ENCODE measurements at places on chromosomes 2 and 18. TPM values are rescaled to one million over a fixed set of nuclear protein-coding genes. Genes with fewer than 3 reads are reported as not detected.

- DNase-seq, result no peak
Measured at GRCh38 chr18:27366665-27367064, 181.6 kb upstream of the CHST9 start.

GRCh38 chr2:69742322-69742952 is 503 bp downstream of the ANXA4 start:
- DNase-seq, result peak; percentile 50

DNA sequence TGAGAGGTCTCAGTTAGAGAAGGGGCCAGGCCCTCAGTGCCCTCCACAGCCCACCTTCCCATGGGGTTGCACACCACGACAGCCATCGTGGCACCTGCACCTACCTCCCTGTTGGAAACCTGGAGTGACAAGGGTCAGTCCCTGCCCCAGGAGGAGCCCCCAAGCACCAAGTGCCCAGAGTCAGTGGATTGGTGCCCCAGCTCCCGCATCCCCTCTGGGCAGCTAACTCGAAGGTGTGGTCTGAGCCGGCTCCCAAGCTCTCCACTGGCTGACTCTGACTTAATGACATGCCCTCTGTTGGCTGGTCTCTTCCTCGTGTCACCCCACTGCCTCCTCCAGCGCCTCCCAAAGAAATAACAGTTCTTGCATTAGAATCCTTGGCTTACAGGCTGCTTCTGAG is 116.4 kb downstream of the NDUFA10 start:
- DNase-seq, result no peak

GRCh38 chr18:74819433-74820059 is 221.9 kb downstream of the ZNF407 start:
- DNase-seq, result peak; percentile 26

DNA sequence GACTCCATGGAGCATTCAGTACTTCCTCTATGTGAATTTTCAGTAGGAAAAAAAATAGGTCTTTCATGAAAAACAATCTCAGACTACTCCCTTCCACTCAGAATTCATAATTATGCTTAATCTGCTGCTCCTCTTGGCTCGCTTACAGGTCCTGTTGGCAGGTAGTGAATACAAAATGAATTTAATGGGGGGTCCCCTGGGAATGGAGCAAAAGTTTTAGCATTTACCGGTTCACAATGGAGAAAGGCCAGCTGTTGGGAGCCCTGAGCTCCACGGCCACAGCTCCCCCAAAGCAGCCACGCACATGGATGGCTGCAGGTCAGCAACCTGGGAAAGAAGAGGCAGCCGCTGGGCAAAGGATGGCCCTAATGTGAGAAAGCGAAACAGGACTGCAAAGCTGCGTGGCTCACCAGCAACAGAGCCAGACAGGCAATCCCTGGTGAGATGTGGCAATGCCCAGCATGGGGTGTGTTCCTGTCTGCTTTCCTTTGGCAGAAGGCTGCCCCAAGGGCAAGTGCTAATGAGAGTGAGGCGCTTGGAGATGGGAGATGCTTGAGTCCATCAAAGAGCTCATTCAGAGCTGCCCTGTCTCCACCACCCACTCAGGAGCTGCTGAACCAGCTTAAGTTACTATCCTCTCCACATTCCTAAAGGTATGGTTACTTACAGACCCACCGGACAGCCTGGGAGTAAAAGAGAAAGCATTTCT is 447.4 kb downstream of the EPHA4 start:
- DNase-seq, result no peak

DNA sequence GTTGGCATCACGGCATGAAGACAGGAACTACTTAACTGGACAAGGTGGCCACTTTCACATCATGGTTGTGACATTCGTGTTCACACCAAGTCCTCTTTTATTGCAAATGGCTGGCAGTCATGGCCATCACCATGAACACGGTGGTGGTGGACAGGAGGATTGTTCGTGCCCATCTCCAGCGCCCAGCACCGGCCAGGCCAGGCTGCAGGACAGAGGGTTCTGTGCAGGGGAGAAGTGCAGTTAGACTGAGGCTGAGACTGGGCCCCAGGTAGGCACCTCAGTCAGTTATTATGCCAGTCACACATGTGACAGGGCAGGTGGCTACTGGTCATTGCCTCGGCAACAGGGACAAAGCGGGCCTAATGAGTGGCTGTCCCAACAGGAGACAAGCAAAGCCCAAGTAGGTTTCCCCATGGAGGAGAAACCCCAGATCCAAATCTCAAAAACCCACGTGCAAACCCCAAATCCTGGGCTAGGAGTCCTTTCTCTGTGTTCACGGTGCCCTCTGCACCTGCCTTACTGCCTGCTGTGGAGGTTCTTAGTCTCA is 468.1 kb upstream of the MYT1L start:
- no peak for DNase-seq

DNA sequence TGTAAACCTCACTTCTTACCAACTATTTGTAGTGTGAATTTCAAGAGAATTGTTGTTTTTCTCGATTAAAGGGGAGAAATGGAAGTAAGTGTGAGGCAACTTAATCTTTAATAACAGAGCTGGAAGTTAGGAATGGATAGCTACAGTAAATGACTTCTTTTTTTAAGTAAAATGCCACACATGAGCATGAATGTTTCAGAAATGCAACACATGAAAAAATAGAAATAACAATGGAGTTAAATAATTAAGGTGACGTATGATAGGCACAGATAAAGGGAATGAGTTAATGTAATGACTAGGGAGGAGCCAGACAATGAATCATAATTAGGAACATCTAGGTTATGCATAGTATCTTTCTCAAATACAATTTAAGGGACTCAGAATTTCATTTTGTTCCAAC is 3.4 kb downstream of the REL start:
- DNase-seq, result peak; percentile 44

- DNase-seq, result no peak
Measured at GRCh38 chr18:78679613-78680260, 299.9 kb upstream of the SALL3 start.

DNA sequence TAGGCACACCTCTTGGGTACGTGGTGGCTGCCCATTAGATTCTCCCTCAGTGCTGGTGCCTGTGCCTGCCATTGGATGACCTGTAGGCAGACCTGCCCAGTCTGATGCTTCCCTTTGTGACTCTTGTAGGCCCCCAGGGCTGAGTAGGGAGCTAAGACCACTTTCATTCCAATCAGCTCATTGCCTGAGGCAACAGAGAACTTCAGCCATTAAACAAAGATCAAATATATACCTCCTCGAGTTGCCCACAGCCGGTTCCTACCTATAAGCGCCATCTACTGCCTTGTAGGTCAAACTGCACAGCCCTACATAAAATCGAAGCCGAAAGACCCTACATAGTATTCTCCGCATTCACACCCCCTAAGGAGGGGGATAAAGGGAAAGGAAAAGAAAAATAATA is 184.6 kb downstream of the ETAA1 start:
- no peak for DNase-seq

DNA sequence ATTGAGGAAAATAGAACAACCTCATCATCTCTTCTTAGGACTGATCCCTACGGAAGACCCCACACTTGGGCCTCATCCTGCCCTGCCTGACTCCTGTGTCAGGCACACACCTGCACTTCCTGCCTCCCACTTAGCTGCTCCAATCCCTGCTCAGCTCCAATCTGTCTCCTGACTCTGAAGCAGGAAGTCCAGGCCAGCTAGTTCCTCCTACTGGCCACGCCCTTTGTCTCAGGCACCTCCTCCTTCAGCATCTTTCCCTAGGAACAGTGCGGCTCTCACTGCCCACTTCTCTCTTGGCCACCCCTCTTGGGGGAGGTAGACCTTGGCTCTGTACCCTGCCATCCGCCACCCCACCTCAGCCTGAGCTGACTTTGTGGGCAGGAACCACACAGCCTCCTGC is 135.8 kb downstream of the CELF4 start:
- no peak for DNase-seq

DNA sequence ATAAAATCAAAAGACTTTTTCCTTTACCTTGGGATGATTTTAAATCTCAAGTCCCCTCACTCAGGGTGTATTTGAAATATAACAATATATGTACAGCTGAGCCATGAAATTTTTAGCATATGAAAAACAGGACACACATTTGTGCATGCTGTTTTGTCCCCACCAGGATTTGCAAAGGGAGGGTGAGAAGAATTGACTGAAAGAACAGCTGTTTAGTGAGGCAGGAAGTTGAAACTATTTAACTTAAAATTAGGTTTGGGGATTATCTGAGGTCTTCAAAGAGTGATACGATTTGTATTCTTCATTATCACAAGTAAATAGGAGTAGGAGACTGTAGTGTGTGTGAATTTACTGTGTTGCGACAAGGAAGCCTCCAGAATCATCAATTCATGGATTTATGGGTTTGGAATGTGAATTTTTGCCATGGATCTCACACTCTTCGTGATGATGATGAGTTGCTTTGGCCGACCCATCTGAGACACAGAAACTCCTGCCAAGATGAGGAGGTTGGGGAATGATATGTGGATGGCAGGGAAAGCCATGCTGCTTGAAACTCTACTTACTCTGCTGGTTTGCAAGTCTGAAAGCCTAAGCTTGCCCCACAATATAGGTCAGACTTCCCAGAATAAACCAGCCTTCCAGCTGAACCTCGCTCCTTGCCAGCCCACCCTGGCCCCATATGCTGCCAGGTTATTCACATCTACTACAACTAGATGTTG is 31.0 kb upstream of the SPATS2L start:
- no peak for DNase-seq

DNA sequence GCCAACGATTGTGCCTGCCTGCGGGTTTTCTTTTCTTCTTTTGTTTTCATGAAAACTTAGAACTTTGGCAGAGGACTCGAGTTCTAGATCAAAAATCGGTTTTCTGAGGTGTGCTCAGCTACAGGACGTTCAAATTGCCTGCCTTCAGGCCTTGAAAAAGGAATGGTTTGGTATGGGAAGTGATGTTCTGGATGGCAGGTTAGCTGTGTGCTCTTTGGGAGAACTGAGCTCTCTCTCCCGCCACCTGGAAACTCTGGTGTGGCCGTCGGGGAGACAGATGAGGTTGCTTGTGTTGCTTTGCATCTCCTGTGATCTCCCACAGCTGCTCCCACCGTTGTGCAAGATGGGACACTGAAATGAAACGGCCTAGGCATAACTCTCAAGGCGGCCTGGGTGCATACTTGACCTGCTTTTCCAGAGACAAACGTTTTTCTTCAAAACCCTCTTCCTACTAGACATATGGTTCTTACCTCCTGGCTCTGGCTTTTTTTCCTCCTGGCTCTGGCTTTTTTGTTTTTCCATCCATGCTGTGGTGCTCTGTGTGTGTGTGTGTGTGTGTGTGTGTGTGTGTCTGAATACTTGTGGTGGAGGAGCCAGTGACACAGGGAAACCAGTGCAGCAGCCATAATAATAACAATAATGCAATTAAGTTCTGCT is 2.0 kb downstream of the FMNL2 start:
- no peak for DNase-seq

- no peak for DNase-seq
Measured at GRCh38 chr2:223740679-223741078, 96.7 kb downstream of the AP1S3 start.

- DNase-seq, result no peak
Measured at GRCh38 chr2:232286001-232286868, 92.3 kb upstream of the ALPP start.

The SGPP2 gene
- 16.9 TPM for total RNA-seq

The HOXD13 gene
- total RNA-seq, result 1.4 TPM

The AQP12B gene
- not detected for total RNA-seq

The ASPRV1 gene
- total RNA-seq, result 1.1 TPM

The ERCC3 gene
- total RNA-seq, result 28.8 TPM

The EML6 gene
- total RNA-seq, result 3.0 TPM

The ERBB4 gene
- total RNA-seq, result not detected
